Smooth muscle cell of the umbilical artery (primary cell): ENCODE measurements at places on chromosomes 11 and 22. TPM values are rescaled to one million over a fixed set of nuclear protein-coding genes. Genes with fewer than 3 reads are reported as not detected.

Gene BCO2
- total RNA-seq = 2.3 and 12.2 TPM in 2 replicates

Gene RBMXL2
- not detected in 2 replicates for total RNA-seq

Gene MUC2
- not detected in 2 replicates for total RNA-seq

Gene MUC5B
- not detected in 2 replicates for total RNA-seq

Gene LMO2
- total RNA-seq = 0.09 TPM in 1 of 2 replicates, not detected in the other

Gene WBP2NL
- 0.59 and 0.60 TPM in 2 replicates for total RNA-seq

Gene WNT11
- total RNA-seq = 0.30 and 0.37 TPM in 2 replicates

Gene PNPLA5
- not detected in 2 replicates for total RNA-seq

Gene DEPDC7
- total RNA-seq = 6.5 and 8.9 TPM in 2 replicates

Gene ENTHD1
- not detected in 2 replicates for total RNA-seq

Gene KCTD14
- total RNA-seq = 0.30 and 0.42 TPM in 2 replicates

Gene C22orf42
- not detected in 2 replicates for total RNA-seq
